ENCODE measurements at places on chromosomes 7 and 10.

DNA sequence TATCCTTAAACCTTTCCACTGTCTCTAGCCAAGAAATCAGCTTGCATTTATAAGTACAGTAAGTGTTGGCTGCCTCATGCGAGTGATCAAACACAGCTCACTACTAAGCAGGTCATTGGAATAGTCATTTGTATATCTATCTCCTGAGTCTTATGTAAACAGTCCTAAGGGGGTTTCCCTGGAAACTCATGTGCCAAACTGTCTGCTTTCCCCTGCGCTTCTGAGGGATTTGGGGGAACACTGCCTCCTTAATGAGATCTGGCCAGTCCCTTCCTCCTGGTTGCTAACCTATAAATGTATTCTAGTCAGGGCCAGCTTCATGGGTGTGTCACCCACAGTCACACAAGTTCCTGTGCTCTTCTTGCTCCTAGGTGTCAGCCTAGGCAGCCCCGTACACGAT, 133.1 kb downstream of the CD36 start:
- no peak for DNase-seq

DNA sequence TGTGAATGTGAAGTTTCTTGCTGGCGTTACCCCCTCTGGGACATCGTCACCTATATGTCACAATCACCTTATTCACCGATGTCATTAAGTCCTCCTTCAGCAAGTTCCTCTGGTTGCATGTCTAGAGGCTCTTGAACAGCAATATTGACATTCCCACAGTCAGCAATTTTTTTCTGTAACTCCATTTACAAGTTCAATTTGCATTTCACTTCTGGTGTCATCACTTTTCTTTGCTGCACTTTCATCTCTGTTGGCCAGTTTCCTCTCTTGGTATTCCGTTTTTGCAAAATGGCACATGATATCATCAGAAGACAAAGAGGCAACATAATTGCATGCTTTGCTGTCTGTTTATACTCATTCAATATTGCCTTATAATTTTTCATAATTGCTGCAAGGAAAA, 69.8 kb downstream of the SRI start:
- DNase-seq = no peak

DNA sequence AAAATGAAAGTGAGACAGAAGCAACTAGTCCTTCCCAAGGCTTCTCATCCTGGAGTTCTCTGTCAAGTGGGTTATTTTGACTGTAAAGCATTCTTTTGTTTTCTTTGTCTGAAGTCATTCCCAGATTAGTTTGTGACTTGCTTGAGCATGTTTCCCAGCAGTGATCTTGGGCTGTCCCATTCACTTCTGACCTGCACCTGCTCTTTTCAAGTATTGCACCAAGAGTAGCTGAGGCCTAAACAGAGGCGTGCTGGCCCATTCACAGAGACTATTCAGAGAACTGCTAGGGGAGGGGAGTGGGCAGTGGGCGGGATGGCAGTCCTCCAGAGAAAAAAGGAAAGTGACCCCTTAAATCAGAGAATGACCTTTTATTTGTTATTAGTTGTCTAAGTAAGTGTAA, 61.3 kb downstream of the CACNA2D1 start:
- no peak for DNase-seq

DNA sequence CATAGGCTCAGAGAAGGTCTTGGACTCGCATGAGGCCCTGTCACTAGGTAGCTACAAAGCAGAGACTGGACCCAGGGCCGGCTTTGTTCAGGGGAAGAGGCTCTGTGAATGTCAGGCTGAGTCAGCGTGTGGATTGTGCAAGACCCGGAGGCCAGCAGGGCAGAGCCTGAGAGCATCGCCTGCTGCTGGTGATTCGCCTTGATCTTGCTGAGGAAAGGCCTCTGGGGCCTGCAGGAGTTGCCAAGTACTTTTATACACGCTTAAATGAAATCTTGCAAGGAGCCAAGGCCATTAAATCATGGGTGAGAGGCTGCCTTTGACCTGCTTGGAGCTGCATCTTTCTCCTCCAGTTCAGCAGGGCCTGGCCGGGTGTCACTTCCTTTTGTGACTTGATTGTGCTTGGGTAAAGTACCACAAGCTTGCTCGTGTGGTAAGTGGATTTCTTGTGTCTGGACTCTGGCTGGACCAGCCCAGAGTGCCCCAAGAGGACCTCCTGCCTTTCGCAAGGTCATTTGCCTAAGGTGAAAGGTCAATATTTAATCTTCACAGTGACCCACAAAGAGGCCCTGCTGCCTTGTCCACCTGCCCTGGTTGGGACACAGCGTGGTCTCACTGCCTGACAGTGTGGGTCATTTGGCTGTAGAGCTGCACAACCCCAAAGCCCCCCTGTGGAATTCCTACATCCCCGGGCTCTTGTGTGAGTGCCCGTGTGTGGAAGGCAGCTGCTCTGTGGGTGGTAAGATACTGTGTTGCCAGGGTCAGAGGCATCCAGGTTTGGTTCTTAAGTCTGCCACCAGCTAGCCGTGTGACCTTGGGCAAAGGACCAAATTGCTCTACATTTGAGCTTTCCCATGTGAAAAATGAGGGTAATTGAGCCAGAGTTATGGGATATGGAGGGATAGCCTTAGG, 38.6 kb upstream of the SH2D4B start:
- DNase-seq = no peak

DNA sequence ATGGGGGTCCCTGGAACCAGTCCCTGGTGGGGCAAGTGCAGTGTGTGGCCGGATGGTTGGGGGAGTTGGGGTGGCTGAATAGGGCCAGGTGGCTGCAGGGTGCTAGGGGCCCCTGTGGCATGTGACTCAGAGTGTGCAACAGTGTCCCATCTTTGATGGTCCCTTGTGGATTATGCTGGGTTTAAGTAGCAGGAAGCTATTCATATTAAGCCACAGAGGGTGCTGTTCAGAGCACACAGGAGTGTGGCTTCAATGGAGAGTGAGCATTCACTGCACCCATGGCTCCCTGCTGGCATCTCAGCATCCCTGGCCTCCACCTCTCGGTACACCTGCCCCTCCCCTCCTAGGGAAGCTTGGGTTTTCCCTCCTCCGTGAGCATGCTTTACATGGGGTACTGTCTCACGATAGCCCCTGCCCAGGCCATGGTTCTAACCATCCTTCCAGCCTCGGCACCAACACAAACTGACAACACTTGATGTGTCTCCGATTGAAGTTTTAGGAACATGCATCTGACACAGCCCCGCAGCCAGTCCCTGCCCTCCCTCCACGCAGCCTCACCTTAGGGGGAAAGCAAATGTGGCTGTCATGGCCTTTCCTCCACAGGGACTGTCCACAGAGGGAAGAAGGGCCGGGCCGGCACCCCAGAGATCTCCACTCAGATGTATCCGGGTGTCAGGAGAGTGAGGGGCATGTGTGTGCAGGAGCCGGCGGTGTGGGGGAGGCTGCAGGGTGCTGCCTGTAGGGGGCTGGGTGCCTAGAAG, 30.4 kb upstream of the PPIF start:
- no peak for DNase-seq

- DNase-seq = no peak
These were observed 104.9 kb downstream of the SEC23IP start for GRCh38 chr10:119997429-119997828.

DNA sequence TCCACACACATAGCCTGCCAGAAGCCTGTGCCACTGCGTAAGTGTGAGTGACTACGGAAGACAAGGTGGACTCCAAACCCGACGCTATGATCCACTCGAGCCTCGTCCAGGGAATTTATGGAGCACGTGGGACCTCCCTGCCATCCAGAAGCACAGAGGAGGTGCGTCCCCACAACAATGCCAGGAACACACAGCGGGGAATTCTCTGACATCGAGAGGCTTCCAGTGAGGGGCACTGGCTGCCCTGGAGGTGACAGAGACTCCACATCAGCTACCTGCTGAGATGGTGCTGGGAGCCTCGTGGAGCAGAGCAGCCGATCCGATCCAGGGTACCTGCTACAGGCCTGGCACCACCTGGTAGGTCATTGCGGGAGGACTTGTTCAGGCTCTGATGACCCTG, 72.2 kb upstream of the INSIG1 start:
- DNase-seq = no peak

- DNase-seq = no peak
These were observed 53.8 kb upstream of the SLC16A12 start for GRCh38 chr10:89589101-89589720.

- no peak for DNase-seq
These were observed 50.0 kb downstream of the ESYT2 start for GRCh38 chr7:158779061-158780000.

GRCh38 chr10:128711806-128712205, 585.6 kb upstream of the MKI67 start:
- DNase-seq = no peak

GRCh38 chr7:1123715-1124114, 35.8 kb downstream of the GPER1 start:
- DNase-seq = peak; percentile 57

Measured in right renal pelvis (tissue), 4 donors.